ENCODE measurements at places on chromosomes 7 and 10.
A peak's percentile ranks its signal among the peaks of the same experiment; 100 is the strongest.

DNA sequence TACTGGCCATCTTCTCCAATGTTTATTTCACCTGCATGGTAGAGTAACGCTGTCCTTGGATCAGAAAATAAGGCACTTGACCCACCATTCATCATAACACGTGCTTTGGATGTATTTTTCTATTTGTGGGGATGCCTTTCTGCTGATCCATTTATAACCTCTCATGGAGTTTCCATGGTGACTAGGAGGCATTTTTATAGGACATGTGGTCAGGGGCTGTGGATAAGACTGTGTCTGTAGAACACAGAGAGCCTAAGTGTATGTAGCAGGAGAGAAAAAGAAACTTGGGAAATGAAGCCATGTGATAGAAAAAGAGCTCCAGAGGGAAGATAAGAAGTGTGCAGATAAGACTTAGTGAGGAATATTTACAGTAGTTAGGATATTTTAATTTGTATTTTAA is 184.2 kb downstream of the POU6F2 start:
- DNase-seq, result no peak

DNA sequence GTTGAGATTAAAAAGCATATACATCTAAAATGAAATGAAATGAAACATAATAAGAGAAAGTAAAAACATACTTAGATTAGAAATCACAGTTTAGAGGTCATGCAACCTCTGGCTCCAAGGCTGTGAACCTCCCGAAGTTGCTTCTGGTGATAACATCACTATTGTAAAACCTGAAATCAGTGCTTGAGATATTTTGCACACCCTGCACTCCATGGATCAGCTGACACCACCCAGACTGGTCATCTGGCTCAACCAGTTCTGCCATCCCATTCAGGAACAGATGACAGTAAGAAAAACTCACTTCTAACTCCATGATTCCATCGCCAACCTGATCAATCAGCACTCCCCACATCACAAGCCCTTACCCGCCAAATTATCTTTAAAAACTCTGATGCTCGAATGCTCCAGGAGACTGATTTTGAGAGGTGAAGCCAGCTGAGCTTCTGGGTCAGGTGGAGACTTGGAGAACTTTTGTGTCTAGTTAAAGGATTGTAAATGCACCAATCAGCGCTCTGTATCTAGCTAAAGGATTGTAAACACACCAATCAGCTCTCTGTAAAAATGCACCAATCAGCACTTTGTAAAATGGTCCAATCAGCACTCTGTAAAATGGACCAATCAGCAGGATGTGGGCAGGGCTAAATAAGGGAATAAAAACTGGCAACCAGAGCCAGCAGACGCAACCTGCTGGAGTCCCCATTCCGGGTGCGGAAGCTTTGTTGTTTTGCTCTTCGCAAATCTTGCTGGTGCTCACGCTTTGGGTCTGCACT is 162.6 kb upstream of the MAGI2 start:
- no peak for DNase-seq

GRCh38 chr7:16916105-16916639 is 34.4 kb upstream of the AGR3 start:
- DNase-seq, result peak; percentile 74

DNA sequence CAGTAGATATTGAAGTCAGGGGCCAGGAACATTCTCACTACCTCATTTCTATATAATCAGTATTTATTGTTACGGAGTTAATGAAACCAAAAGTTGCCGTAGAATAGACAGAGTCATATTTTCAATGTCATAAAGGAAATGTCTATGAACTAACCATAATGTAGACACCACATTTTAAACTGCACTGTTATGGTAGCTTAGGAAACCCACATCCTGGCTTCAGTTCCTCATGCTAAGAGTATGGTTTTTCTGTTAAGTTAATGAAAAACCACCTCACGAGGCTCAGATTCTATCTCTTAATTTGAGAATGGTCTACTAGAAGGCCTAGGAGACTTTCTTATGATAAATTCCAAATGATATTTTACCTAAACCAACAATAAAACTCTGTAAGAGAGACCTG is 166.5 kb downstream of the TMEM26 start:
- no peak for DNase-seq

DNA sequence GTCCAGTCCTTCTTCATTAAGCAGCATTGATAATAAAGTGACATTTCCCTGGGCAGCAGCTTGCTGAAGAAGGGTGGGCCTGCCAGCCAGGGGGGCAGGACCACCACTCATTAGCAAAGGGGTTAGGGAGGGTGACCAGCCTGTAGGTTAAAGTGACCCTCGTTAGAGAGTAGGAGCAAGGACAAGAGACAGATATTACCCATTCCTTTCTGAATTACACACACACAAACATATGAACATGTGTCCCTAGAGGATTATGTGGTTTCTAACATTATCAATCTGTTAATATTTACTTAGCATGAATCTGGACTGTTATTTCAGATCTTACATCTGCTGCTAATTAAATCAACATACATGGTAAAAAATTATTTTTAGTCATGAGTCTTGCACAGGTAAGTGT is 88.9 kb downstream of the CTTNBP2 start:
- DNase-seq, result no peak

GRCh38 chr7:7157887-7158271 is 24.5 kb upstream of the C1GALT1 start:
- peak; percentile 85 for DNase-seq

DNA sequence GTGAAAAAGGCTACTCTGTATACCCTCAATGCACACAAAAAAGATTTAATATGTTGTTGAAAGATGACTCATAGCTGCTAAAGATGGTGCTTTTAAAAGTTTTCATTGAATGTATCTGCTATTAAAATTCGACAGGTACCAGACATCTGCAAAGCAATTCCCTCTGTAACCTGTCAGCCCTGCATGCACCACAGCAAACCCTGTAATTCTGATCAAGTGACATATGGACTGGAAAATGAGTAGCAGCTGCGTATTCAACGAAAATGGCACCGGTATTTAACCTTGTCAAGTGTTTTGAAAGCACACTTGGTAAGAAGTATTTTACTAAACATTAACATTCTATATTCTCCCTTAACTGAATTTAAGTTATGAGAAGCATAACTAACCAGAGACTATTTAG is 58.2 kb upstream of the PTPRN2 start:
- no peak for DNase-seq

DNA sequence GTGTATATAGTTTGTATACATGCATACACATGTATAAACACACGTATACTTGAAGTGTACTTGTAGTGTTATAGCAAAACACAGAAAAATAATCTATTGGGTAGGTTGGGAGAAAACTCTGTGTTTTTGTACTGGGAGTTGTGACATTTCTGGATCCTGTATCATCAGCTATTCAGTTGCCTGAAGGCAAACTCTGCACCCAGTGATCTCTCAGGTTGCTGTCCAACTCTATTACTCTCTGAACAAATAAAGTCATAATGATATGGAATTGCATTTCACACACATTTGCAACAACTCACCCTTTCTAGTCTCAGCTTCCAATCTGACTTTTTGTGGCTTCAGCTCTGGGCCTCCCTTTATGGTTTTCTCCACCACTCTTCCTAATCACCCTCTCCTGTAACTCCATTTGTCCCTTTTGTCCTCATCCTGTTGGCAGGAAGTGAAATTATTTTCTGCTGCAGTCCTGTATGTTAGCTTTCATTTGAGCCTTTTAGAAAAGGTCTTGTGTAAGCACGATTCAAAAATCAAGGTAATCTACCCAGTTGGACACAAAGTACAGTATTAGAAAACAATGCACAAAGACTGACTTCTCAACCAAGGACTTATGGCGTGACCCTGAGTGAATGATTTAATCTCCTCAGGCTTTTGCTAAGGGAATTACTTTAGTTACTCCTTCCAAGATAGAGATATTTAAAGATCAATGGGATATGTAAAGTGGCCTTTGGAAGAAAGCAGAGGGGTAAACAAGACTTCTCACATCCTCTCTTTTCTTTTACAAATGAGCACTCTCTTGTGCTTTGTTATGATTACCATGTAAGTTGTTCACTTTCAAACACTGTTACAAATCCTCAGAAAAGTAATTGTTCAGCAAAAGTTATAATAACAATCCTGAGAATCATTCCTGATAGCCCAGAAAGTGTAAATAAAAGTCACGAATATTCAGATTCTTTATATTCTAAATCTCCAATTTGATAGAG is 249.1 kb downstream of the KCND2 start:
- DNase-seq, result no peak

GRCh38 chr10:29860166-29860565 is 199.2 kb downstream of the JCAD start:
- no peak for DNase-seq

DNA sequence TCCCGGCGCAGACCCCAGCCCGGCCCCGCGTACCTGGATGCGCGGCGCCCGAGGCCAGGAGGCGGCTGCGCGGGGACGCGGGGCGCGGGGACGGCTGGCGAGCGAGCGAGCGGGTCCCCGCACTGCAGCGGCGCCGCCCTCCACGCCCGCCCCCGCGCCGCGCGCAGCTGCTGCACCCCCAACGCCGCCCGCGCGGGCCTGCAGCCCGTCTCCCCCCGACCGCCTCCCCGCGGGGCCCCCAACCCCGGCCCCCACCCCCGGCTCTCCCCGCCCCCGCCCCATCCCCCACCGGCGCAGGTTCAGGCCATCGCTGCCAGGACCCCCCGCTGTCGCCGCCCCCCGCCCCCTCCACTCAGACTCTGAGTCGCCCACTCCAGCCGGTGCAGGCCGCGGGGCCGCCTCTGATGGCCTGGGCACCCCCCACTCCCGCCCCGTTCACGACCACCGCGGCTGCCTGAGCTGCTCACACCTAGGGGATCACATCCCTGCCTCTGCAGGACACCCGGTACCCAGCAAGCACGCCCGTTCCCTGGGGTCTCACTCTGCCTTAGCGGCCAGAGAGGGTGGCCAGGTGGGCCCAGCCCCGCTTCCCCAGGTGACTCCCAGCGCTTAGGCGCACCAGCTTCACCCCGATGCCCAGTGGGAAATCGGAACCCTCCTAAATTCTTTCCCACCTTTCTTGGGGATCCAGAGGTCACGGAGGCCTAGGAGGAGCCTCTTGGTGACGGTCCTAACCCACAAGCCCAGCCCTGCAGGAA is 13.9 kb upstream of the DNAAF5 start:
- DNase-seq, result no peak

GRCh38 chr7:90773269-90773668 is 177.1 kb downstream of the CDK14 start:
- no peak for DNase-seq

- DNase-seq, result no peak
These were observed 25.4 kb downstream of the ARMC10 start for GRCh38 chr7:103100348-103100747.

GRCh38 chr10:93841961-93842360 is 51.8 kb upstream of the SLC35G1 start:
- DNase-seq, result no peak

DNA sequence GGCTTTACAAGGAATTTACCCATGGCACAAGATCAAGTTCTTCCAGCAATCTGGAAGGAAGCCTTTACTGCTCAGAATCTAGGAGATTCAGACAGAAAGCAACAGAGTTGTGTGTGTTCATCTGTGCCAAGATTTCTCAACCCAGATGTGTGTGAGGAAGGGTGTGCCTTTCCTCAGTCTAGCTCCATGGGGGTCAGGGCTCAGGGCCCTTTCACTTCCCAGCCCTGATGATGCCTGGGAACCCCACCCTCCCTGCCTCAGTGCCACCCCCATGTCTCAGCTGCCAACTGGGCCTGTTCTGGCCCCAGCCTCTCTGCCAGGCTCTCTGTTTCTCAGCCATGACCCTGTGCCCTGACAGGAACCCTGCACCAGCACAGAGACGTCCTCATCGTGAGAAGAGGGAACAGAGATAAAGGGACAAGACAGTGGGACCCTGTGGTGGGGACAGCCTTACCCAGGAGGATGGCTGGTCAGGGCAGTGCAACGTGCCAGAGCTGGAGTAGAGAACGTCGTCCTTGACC is 102.0 kb downstream of the VIPR2 start:
- no peak for DNase-seq

DNA sequence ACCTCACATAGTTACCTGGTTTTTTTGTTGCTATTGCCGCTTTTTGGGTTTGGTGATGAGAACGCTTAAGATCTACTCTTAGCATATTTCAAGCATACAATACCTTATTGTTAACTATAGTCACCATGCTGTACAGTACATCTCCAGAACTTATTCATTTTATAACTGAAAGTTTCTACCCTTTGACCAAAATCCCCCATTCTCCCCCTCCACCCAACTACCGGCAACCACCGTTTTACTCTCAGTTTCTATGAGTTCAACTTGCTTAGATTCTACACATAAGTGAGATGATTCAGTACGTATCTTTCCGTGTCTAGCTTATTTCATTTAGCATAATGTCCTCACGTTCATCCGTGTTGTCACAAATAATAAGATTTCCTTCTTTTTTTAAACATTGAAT is 86.7 kb upstream of the IL6 start:
- no peak for DNase-seq

- no peak for DNase-seq
These were observed 1.9 kb downstream of the EXOC6 start for GRCh38 chr10:92850185-92850584.

DNA sequence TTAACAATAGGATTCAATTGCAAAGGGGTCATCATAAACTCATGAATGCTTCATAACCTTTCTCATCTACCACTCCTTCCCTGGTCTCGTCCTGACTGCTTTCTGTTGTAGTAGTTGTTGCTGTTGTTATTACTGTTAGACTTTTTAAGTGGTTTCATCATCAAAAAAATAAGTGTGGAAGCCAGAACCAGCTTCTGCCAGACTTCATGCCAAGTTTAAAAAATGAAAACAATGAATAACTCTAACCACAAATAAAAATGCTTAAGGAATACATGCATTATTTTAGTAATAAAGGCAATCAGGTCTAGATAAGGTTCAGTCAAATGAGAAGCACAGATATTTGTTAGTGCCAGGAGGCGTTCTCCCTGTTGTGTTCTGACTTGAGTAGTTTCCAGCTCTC is 85.4 kb downstream of the PCLO start:
- no peak for DNase-seq

DNA sequence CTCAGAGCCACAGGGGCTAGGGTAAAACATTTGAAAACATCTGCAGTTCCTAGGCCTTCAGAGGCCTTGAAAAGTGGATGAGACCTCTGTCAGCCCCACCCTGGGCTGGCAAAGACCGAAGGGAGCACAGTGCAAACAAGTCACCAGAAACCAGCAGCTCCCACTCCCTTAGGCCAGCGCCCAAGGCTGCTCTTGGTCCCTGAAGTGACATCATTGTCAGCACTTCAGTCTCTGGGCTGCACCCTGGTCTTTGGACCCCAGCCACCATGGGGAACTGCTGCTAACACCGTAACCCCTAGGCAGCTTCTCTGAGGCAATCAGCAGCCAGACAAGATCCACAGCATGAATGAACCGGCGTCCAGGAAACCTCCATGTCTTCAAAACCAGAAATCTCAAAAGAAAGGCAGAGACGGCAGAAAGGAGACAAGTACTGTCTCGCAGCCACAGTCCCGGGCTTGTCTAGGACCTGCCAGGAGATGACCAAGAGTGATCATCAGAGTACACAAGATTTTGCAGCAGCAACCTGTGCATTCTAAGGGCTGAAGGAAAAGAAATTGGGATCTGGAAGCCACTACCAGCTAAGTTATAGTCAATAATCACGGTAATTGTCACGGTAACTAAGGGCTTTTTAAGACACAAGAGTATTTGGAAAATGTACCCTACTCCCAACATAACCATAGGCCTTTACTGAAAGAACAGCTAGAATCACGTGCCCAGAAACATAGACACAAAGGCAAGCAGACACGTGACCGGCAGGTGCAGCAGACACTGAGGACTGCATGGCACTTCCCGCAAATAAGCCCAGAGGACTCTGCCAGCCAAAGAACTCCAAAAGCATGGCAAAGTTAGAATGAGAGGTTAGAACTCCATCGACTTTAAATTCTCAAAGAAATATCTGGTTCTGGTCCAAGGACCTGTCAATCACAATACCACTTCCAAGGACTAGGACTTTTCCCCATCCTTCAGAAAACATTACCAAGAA is 23.3 kb downstream of the CPXM2 start:
- DNase-seq, result no peak

GRCh38 chr10:15739254-15739970 is 19.7 kb upstream of the ITGA8 start:
- no peak for DNase-seq
